H4 (cell line): ENCODE measurements at places on chromosomes 13 and 19. TPM values are rescaled to one million over a fixed set of nuclear protein-coding genes. Genes with fewer than 3 reads are reported as not detected.

DNA sequence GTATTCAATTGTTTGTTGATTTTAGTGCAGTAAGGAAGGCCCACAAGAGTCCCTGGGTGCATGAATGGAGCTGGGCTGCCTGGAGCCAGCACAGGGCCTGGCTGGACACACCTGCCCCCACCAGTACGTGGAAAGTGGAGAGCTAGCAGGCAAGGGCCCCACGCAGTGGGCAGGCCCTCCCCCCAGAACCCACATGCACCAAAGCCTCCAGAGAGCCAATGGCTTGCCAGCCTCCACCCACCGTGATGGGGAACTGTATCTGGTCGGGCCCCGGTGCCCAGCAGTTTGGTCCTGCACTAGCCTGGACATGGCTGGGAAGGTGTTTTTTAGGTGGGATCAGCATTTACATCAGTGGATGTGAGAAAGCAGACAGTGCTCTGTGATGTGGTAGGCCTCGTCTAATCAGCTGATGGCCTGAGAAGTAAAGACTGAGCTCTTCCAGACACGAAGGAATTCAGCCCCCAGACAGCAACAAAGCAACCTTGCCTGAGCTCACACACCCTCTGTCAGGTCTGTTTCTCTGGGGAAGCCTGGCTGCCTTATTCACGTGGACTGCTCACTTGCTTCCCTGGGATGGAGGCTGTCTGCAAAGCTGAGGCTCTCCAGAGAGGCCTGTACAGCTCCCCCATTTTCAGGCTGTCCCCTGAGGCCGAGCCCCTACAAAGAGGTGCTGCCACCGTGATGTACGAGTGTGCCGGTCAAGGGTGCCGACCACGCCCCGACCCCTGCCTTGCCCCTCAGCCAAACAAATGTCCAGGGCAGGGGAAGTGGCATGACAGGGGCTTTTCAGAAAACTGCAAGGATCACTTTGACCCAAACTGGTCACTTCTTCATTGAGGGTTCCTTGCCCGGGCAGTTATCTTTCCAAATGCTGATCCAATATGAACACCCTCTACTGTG, 27.5 kb downstream of the RAB20 start:
- no peak for DNase-seq

DNA sequence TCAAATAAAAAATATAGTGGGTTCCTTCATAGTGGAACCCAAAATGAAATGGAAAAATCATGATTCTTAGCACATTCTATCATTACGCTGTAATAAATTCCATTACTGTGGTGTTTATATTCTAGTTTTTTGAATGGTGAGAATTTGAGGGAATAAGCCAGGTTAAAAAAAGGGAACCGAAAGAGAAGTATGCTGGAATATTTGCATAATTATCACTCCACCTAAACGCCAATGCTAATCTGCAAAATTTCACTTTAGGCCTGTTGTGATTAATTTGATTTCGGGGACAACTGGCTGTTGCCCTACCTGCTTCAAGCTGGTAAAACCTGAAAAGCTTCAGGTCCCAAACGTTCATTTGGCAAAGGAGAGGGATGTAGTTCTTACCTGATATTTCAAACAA, 32.1 kb upstream of the SCEL start:
- no peak for DNase-seq

- DNase-seq, result no peak
Observed at GRCh38 chr13:46038296-46038695, 14.2 kb downstream of the ZC3H13 start.

TMEM59L gene
- total RNA-seq, result 1.2 and 3.2 TPM in 2 replicates

DNA sequence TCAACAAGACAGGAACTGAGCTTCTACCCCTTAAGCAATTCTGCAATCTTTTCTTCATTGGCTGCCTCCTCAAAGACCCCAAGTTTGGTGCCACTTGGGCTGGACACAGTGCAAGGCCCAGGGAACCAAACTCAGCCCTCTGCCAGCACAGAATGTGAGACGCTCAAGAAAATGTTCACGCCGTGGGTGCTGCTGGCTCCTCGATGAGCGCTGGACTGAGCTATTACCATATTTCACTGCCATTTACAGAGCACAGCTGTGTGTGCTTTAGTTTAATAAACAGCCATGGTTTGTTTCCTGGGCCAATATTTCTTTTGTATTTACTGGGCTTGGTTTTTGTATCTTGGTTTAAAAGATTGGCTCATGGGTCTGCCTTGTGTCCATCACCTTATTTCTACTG, 138.8 kb upstream of the VSTM2B start:
- no peak for DNase-seq

CCDC169 gene
- 2.3 and 5.7 TPM in 2 replicates for total RNA-seq

GRCh38 chr13:87498681-87499080, 172.5 kb upstream of the SLITRK5 start:
- DNase-seq, result no peak

GRCh38 chr19:34589730-34590129, 87.2 kb downstream of the SCGB2B2 start:
- DNase-seq, result no peak

GRCh38 chr13:113342820-113343691, 20.9 kb downstream of the GRTP1 start:
- DNase-seq, result no peak

DNA sequence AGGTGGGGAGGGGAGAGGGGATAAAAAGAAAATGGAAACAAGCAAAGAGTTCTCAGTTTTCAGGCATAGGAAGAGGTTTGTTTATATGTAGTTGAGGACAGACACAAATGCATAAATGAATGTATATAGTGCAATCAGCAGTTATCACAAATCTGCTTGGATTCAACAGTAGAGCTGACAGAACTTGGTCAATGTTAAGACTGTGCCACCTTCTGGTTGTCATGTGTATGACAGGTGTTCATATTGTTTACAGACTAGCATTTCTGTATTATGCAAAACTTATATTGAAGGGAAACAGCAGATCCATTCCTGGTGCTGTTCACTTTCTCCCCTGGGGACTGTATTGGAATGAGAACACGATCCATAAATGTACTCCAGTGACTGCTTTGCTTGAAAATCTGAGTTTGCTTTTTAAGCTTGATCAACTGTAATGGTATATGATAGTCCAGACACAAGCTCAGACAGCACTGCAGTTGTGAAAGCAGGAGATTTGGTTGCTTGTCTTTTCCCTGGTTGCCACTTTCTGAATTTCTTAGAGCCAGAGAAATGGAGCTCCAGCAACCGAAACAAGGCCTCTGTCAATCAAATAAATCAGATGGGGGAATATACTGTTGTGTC, 319.5 kb upstream of the OBI1 start:
- peak; percentile 31 for DNase-seq

GRCh38 chr13:21717817-21718216, 46.9 kb downstream of the FGF9 start:
- peak; percentile 30 for DNase-seq
